GM12864 (cell line): ENCODE measurements at places on chromosomes 12 and 14.

DNA sequence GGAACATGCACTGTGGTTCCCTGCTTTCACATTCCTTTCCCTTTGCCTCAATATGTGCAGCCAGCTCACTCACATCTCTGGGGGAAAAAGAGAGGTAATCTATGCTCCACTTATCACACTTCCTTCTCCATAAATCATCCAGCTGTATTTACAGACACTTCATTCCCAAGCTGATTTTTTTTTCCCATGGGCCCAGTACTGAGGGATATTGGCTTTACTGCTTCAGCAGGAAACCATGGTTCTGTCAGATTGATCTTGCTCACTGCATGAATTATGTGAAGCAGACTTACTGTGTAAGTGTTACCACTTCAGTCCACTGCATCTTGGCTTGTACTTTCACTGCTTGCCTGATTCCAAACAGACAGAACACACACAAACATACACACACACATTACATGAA is 555.6 kb downstream of the CCER1 start:
- DNase-seq, result no peak

DNA sequence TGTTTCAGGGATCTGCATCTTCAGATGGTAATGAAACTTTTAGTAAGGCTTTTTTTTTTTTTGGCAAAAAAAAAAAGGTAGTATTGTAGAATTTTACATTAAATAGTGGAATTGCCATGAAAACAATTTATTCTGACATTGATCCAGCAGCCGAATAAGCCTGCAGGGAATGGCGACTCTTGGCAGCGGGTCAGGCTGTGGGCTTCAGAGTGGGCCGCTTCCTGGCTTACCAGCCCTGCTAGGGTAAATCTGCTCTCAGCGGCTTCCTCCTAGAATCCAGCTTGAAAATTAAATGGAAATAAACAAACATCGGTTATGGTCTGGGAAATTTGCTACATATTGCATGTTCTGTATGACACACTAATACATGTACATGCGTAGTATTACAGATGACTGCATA is 34.8 kb downstream of the SFSWAP start:
- no peak for DNase-seq

- no peak for DNase-seq
These were observed 3.9 kb downstream of the ANKRD33 start for GRCh38 chr12:51891843-51892242.

- DNase-seq, result no peak
These were observed 176.9 kb downstream of the BTG1 start for GRCh38 chr12:91968777-91969171.

GRCh38 chr12:2583091-2583497 is 211.7 kb upstream of the FKBP4 start:
- peak; percentile 7 for DNase-seq

DNA sequence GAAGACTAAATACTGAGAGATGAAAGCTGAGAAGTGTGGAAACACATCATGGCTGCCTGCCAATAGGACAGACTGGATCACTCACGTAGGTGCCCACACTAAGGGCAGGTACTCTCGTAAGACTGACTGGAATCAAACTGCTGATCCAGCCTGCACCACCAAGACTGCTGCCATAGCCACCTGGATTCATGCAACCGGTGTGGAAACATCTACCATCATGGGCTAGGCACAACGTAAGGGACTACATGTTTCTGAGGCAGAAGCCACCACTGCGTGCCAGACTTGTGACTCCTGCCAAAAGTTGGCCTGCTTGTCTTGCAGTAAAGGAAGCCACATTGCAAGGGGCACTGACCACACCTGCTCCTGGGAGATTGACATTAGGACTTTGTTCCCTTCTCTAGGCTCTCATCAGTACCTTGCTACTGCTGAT is 3.8 kb downstream of the POMT2 start:
- DNase-seq, result no peak
